GM04504 (cell line): ENCODE measurements at places on chromosomes 2 and 18.

DNA sequence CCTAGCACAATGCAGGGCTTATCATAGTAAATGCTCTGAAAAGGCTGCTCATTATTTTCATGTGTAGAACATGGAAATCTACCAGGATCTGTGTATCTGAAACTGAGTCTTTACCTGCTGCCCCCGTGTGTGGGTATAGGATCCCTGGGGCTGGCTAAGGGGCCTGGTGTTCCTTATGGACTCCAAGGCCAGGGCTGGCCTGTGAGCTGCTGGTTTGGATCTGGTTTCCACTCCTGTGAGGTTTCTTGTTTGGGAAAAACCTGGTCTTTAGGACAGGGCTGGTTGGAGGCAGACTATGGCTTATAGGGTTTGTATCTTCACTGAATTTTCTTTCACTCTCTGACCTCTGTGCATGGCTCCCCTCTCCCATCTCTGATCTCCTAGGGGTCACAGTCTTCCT, 80.8 kb downstream of the DYSF start:
- no peak for DNase-seq

DNA sequence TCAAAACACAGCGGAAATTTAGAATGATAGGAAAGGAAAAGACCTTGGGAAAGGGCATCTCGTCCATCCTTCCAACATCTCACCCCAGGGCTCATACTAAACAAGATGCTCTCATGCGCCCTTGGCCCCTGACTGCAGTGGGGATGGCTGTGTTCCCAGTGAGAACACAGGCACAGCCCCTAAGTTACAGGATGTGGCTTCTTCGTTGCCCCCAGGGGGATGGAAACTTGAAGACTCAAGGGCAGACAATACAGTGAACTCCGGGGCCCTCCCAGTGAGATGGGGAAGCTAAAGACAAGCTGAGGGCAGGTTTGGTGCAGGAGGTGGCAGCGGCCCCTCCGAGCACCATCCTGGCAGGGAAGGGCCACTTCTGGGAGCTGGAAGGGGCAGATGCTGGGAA, 139.7 kb downstream of the INO80D start:
- DNase-seq: no peak

GRCh38 chr2:19461504-19462255, 103.3 kb upstream of the OSR1 start:
- DNase-seq: no peak

- DNase-seq: no peak
Measured at GRCh38 chr18:58788470-58788869, 76.2 kb upstream of the ZNF532 start.

- DNase-seq: no peak
Measured at GRCh38 chr2:132646540-132647108, 23.4 kb downstream of the LYPD1 start.
